Stimulated activated CD8-positive, alpha-beta memory T cell treated with anti-CD3 and anti-CD28 coated beads, Interleukin-2, amount 100 ng/mL, for 48 hours (primary cell): ENCODE measurements at places on chromosomes 6 and 20.

GRCh38 chr6:142886431-142887170, 58.4 kb downstream of the HIVEP2 start:
- DNase-seq = no peak

DNA sequence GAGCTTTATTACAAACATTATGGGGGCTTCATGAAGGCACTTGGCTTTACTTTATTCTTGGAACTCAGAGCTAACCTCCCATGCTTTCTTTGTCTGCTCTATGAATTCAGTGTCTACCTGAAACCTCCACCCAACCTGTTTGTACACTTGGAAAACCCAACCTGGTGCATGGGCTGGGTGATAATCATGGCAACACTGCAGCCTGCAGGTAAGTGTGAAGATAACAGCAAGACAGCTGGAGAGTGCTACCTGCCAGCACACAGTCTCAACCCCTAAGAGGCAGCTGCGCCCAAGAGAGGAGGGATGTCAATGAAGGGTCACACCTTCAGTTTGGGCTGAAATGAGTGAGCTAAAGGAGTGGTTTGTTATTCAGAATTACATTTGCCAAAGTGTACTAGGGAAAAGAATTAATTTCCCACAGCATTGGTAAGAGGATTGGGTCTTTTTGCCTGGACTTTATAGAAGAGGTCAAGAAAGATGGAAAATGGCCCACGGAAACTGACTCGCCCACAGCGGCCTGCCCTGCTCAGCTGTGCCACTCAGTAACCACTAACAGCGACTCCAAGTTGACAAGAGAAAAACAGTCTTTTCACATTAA, 24.4 kb downstream of the FOXQ1 start:
- DNase-seq = no peak

- no peak for DNase-seq
Observed at GRCh38 chr6:93343476-93343875, 75.9 kb downstream of the EPHA7 start.

DNA sequence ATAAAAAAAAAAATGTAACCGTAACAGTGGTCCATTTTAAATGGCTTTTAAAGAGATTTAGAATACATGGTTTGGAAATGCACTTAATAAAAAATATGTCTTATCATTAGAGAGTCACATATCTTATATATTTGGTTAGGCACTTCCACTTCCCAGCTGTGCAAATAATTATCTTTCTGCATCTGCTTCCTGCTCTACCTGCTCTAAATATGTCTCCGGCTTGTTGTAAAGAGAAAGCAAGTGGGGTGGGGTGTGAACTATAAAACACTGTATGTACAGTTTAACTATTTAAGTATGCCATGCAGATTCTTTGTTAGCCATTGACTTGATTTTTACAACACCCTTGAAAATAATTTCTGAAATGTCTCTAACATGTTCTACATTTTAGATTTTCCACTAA, 106.3 kb downstream of the NKAIN2 start:
- DNase-seq = no peak

DNA sequence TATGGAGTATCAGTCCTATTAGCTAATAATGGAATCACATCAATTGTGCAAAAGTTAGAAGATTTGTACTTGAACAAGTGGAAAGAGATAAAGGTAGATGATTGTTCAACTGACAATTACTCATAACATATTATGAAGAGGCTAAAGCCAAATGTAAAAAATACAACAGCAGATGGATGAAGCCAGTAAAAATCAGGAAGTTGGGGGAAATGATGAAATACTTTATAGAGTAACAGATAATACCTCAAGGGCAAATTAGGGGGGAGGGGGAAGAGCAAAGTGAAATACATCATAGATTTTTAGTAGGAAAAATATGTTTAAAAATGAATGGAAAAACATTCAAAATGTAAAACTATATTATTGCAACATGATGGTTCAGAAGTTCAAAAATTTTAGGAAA, 114.0 kb downstream of the PDSS2 start:
- DNase-seq = no peak

DNA sequence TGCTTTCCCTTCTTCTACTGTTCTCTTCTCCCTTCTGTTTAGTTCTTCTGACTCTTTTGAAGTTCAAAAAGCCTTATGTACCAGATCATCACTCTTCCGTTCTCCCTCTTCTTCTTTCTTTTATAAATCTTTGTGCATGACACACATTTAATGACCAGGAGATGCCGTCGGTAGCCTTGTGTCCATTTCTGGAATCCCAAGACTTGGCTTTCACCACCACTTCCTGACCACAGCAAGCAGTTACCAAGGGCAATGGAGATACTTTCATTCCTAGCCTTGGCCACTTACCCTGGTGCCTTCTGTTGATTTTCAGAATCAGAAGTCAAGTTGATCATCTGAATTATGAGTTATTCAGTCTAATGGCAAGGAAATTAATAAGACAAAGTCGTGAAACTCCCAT, 268.5 kb upstream of the QKI start:
- DNase-seq = no peak

DNA sequence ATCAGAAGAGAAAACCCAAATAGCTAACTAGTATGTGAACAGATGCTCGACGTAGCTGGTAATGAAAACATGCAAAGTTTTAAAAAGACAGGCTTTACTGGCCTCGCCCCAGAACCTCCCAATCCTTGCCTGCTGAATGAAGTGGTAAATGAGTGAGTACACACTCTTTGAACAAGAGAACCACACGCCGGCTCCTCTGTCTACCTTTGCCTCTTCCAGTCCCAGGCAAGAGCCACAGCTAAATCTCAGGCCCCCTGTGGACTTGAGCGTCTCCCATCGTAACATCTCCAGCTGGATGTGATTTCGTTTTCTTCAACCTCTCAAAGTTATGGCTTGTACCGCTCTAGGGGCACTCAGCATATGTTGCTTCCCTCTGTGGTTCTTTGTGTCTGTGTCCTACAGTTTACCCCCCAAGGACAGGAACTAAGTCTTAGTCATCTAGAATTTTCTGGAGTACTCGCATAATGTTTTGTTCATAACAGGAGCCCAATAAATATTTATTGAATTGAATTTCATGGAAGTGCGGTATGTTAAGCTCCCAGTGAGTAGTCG, 153.2 kb upstream of the TAB2 start:
- no peak for DNase-seq

GRCh38 chr20:62770111-62770910, 26.0 kb upstream of the MRGBP start:
- no peak for DNase-seq

DNA sequence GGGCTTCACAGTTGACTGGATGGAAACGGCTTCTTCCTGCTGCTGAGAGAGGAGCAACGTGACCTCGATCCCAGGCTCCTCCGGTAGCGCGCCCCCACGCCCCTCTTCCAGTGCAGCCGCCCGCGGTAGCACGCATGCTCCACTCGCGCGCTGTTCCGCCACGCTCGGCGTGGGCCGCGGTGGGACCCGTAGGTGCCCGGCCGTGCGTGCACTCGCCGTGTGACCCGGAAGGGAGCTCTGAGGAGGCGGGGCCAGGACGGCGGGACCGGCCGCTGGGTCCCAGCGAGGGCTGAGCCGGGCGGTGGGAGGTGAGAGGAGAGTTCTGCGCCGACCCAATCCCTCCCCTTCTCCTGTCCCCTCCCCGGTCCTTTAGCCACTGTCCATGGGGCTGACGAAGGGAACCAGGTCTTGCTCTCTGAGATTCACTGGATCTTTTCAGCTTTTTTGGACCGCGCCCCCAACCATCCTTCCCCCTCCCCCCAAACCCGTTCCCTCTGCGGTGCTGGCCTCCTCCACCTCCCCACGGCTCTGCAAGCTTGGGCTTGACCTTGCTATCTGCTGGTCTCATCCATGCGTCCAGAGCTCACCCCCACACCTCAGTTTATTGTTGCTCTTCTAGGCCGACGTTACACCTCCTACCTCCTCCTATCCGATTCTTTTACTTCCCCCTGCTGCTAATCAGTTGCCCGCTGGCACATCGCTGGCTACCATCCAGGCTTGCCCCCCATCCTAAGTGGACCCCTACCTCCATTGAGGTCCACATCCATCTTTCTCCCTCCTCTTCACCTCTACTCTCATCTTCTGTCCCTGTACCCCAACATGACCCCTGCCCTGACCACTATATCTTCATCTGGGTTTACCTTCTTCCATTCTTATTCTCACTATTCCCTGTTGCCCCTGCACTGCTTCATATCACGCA, at the start of gene CUL9:
TSS of gene CUL9 (plus strand) at position 255 of the 919 bp plus-strand sequence. CDS start 2,115 bp downstream, outside the sequence.
- peak; percentile 81 for DNase-seq

GRCh38 chr20:17227669-17228623, 1.1 kb downstream of the PCSK2 start:
- no peak for DNase-seq

- DNase-seq = no peak
Observed at GRCh38 chr6:14838133-14838583, 407.7 kb upstream of the JARID2 start.

DNA sequence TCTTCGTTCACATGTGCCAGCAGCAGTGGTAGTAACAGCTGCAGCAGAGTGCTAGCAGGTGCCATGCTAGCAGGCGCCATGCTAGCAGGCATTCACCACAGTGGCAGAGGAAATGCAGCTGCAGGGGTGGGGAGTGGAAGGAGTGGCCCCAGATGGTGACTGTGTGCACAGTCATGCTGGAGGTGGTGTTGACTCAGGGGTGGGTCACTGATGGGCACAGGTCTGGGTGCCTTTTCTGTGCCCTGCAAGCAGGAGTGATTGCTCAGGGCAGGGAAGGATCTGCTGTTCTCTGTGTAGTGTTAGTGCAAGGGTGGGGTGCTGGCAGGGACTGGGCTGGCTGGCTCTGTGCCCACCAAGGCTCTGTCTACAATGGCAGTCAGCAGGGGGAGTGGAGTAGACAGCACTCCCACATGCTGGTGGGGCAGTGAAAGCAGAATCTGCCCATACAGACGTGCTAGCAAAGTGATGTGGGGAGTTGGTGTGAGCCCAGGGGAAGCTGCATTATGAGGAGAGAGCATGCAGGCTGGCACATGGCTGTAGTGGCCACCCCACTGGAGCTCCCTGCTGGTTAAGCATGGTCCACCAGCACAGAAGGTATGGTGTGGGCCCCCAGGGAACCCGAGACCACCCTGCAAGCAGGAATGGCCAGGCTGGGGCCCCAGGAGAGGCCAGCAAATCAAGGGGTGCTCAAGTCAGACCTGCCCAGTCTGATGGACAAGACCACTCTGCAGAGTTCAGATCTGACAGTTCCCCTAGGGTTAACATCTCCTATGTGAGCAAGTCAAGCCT, 11.4 kb upstream of the TSPYL4 start:
- DNase-seq = no peak
